ENCODE measurements at places on chromosomes 3 and 15. TPM values are rescaled to one million over a fixed set of nuclear protein-coding genes. Genes with fewer than 3 reads are reported as not detected.

DNA sequence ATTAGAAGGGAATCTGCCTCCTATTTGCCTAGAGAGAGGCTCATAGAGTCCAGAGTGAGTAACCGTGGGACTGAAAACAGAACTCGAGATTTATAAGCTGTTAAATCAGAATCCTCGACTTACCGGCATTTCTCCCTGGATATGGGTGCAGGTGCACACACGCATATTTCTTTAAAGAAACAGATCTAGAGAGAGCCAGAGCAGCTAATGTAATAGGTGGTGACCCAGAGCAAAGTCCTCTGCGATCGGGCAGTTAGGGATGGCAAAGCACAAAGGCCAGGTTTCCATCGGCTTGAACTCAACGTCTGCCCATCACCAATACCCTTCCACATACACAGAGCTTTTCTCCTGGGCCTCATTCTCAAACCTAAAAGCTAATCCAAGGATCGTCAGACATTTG lies 13.8 kb downstream of the RNF168 start:
- DNase-seq: no peak

The ISLR gene
- not detected for total RNA-seq

DNA sequence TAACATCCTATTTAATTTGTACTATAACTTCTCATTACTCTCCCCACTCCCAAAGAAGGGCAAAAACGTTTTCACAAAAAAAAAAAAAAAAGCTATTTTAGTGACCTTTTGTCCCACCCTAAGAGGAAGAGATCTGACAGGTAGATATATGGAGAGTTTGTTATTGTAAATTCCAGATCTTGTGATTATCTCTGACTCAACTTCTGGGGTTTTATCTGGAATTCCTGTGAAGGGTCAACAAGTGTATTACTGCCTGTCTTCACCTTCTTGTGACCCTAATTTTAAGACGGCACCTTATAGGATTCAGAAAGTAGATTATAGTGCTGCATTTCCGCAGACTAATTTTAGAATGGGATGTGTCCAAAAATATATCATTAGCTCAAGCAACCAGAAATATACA lies 205.9 kb upstream of the CDIN1 start:
- DNase-seq: peak; percentile 57

- no peak for DNase-seq
Observed at GRCh38 chr3:87949189-87949878, 109.5 kb downstream of the CGGBP1 start.

GRCh38 chr15:55789066-55789660 lies 46.2 kb upstream of the PRTG start:
- peak; percentile 36 for DNase-seq

DNA sequence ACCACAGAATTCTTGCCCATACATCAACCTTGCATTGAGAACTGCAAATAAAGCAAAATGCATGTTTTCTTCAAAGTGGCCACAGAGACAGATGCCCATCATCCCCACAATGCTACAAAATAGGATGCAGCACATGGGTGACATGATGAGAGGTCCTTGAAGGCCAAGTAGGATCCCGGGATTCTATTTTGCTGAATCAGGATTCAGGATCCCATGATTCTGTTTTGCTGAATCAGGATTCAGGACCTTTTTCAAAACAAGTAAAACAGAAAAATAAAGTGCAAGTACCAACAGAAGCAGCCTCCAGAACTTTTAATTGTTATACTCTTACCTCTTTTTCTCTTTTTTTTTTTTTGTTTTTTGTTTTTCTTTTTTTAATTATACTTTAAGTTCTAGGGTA lies 242.1 kb upstream of the NR2E3 start:
- no peak for DNase-seq

DNA sequence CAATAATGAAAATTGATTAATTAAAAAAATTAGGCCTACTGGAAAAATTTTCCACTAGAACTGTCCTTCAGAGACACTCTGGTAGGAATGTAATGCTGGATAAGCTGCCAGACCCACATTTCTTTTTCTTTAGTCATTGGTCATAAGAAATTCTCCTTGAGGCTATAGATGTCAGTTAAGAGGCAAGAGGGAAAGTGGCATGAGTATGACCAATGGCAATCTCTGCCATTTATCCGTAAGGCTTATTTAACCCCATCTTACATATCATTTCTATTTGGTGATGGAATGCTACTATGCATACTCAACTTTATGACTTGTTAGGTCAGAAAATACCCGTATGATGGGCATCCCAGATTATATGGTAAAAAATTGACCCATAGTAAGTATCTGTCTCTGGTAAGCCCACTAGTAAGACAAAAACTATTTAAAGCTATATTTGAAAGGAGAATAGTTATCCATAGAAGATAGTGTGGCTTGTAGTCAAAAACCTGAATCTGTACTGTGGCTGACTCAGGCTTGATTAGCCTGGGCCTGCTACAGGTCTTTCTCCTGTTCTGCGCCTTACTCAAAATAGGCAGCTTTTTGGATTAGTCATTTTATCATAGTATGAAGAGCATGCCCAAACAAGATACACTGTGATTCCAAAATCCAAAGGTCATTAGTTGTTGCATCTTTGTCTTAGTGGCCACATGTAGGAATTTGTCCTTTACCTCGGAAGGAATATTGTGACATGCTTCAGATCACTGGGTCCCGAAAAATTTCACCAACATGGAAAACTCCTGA lies 314.7 kb downstream of the PYDC2 start:
- DNase-seq: no peak

DNA sequence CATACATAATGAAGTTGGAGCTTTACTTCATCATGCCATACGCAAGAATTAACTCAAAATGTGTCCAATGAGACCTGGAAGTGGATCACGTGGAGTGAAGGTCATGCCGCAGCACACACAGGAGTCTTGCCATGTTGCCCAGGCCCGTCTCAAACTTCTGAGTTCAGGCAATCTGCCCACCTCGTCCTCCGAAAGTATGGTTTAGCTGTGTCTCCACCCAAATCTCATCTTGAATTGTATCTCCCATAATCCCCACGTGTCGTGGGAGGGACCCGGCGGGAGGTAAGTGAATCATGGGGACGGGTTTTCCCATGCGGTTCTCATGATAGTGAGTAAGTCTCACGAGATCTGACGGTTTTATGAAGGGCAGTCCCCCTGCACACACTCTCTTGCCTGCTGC lies 25.7 kb downstream of the SPCS1 start:
- DNase-seq: no peak

The CDCP1 gene
- total RNA-seq: 13.6 TPM

DNA sequence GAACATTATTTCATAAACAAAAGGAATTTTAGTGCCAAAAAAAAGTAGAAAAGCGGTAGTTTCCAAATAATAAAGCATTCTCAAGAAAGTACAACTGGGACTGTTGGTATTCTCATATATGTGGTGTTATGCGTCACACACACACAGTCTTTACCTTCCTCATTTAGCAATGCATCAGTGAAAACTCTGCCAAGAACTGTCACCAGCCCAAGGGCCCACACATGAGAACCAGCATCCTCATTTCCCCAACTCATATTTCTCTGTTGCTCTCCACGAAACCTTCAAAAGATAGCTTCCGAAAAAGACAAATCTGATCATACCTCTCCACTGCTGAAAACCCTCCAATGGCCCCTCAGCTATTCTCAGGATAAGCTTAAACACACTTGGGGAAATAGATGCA lies 150.7 kb downstream of the CADPS start:
- no peak for DNase-seq

The CSTA gene
- not detected for total RNA-seq

The CLDN11 gene
- 0.56 TPM for total RNA-seq

- DNase-seq: no peak
Observed at GRCh38 chr3:107800710-107801109, 277.9 kb downstream of the BBX start.

The ST6GAL1 gene
- total RNA-seq: 4.2 TPM

Measured in HT-29 (cell line).